ENCODE measurements at places on chromosomes 13 and 19.

DNA sequence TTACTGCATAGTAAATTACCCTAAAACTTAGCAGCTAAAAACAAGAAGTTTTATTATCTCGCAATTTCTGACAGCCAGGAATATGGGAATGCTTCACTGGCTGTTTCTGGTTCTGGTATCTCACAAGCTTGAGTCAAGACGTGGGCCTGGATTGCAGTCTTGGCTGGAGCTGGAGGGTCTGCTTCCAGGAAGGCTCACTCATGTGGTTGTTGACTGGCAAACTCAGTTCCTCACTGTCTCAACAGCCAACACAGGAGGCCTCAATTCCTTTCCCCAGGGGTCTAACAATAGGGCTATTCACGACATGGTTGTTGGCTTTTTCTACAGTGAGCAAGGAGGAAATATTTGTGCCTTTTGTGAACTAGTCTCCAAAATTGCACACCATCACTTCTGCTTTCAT is 146.3 kb downstream of the GPC5 start:
- DNase-seq, result no peak

DNA sequence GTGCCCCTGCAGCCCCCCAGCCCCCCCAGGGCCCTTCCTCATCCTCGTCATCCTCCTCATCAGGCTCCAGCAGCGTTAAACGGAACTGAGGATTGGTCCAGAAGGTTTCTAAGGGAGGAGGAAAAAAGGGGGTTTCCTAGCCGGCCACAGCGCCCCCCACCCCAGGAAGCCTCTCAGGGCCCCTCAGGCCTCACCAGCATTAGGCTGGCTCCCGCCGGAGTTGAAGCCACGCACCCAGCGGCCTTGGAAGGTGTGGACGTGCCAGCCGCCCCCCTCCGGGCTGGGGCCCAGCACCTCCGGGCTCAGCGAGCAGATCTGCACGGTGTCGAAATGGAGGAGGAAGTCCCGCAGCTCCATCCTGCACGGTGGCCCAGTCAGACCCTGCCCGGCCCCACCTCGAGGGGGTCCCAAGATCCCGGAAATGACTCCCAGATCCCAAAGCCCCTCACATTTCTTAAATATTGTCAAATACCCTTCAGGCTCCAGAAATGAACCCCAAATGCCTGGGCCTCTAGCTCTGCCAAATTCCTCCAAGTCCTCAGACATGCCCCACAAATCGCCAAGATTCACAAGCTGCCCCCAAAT is 6.9 kb downstream of the CAPN12 start:
- no peak for DNase-seq

DNA sequence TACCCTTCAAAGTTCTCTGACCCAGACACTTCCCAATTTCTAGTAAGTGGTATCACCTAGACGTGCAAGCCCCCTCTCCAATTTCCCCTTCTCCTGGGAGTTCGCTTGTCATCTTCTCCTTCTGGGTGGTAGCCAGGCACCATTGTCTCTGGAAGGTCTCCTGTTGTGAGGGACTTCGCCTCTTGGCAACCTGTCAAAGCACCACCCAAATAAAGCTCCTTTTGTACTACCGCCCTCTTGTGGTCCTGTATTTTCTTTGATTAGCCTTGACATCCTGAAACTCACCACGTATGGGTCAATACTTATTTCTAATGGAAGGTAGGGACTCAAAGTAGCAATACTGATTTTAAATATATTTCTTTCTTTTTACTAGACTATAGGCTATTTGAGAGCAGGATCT is 8.2 kb downstream of the GPC5 start:
- DNase-seq, result no peak

DNA sequence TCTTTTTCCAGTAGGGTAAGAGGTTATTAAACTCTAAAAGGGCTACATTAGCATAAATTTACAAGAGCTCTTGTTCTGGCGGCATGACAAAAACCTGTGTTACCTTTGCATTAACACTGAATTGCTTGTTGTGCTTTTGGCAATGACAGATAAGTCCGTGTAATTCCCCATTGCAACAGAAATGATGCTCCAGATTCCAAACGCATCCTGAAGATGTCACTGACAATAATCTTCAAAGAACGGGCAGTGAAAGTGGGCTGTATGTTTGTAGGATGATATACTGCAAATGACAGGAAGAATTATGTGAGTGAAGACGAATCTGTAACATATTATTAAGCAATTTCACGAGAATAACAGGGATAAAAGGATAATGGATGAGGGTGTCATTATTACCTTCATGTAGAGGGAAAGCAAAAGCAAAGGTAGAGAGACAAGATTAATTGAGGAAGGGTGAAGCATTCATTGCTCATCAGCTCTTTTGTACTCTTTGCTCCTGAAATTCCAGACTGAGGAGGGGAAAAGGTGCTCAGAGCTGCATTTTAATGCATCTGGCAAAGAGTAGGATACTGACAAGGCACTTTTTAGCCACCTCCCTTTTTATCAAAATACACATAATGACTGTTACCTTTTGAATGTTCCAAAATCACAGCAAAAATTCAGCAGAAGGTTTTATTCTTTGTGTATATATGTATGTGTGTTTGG is 38.5 kb upstream of the MAB21L1 start:
- no peak for DNase-seq

DNA sequence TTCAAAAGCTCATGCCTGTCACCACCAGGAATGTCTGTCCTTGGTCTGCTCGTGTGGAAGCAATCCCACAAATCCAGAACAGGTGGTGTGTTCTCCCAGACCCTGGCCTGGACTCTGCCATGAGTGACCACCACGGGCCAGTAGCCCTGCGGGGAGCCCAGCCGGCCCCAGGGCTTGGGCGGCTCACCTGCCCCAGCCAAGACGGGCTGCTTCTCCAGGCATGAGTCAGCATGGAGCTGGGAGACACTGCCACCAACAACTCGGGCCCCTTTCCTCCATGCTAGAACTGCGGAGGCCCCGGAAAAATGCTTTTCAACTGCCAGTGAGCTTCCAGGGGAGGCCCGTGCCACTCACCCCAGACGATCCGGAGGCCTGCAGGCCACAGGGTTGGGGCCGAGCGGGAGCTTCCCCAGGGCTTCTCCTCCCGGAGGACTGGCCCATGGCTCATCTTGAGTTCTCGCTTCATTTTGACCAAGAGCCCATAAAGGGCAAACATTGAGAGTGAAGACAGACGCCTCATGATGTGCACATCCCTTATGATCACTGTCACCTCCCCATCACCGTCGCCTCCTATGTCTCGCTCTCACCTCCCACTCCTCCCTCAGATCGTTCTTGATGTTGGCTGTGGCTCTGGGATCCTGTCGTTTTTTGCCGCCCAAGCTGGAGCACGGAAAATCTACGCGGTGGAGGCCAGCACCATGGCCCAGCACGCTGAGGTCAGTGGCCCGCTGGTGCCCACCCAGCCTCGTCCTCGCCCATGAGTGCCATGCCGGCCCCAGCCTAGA is 16.7 kb downstream of the YIPF2 start:
- DNase-seq, result no peak

GRCh38 chr13:91400063-91400399 is 1.6 kb downstream of the GPC5 start:
- no peak for DNase-seq

DNA sequence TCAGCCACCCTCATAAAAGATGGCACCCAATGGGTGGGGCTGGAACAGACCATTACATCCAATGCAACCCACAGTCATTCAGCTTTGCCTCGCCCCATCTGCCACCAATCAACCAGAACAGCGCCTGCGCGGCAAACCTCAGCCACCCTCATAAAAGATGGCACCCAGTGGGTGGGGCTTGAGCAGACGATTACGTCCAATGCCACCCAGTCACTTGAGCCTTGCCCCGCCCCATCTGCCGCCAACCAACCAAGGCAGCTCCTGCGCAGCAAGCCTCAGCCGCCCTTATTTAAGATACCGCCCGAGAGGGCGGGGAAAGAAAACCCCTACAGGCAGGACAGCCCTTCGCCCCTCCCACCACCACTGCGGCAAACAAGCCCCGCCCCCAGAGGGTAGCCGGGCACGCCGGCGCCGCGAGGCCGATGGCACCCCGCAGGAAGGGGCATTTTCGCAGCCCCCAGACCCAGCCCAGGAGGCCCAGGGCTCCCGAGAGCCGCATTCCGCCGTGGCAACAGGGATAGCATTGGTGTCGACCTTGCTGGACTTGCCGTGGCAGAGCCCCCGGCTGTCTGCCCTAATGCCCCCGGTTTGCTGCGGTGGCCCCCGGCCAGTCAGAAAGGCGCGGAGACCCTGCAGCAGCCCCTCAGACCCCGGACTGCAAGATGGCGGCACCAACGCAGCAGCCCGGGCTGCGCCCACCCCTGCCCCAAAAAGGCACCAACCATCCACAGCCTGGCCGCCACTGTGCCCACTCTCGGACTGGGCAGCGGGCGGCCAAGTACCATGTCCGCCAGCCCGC is 675 bp downstream of the PEG3 start:
- DNase-seq, result no peak

GRCh38 chr19:12628040-12629022 is 17.6 kb downstream of the ZNF791 start:
- no peak for DNase-seq

DNA sequence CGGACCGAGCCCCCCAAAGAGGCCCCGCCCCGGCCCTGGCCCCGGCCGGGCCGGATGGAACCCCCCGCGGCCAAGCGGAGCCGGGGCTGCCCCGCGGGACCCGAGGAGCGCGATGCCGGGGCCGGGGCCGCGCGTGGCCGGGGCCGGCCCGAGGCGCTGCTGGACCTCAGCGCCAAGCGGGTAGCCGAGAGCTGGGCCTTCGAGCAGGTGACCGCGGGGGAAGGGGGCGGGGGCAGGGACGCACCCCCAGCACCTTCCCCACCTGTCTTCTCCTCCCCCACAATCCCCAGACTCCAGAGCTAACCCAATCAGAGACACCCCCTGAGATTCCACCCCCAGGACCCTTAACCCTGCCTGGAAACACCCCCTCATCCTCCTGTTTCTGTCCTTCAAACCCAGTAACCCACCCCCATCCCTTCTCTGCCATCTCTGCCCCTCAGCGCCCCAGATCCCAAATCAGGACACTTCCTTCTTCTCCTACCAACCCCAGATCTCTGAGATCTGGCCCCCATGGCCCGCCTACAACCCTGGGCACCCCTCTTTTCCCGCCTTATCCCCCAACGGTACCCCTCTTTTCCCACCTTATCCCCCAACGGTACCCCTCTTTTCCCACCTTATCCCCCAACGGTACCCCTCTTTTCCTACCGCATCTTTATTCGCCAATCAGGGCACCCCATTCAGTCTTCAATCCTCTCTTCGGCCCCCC is 505 bp downstream of the ZSWIM4 start:
- no peak for DNase-seq

DNA sequence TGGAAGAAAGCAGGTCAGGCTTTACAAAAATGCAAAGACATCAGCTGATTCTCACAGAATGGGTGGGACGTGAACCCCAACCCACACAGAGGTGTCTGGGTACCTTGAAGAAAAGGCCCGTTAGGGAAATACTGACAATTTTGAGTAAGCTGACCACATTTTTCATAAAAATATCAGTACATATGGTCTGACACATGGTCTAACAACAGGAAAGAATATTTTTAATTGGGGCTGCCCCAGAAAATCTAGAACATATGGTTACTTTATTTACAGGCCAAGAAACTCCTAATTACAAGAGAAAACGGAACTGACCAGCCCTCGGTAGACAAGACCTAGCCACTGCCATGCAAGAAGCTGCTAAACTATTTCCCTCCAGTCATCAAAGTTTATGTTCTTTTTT is 48.7 kb upstream of the ITM2B start:
- no peak for DNase-seq

Measured in natural killer cell treated with Interleukin-12 subunit alpha and Interleukin-12 subunit beta and Interleukin-15 and Interleukin-18, amount 100 ng/mL, for 72 hours (primary cell).